ENCODE measurements at places on chromosomes 1 and 21. TPM values are rescaled to one million over a fixed set of nuclear protein-coding genes. Genes with fewer than 3 reads are reported as not detected.

Gene ZBTB8A
- total RNA-seq = 3.2 TPM

Gene CYP4A11
- not detected for total RNA-seq

Gene CELA3A
- not detected for total RNA-seq

Gene FMN2
- total RNA-seq = not detected

Gene CRNN
- total RNA-seq = not detected

Gene SH2D1B
- total RNA-seq = not detected

Gene THEM5
- total RNA-seq = not detected

Gene DBT
- 13.3 TPM for total RNA-seq

Gene MFAP2
- 20.5 TPM for total RNA-seq

Gene SLC44A3
- 16.9 TPM for total RNA-seq

Gene CACHD1
- 18.5 TPM for total RNA-seq

Gene WDR4
- 35.4 TPM for total RNA-seq

Gene ST6GALNAC3
- total RNA-seq = 16.0 TPM

Gene FCMR
- not detected for total RNA-seq

Gene S100A12
- not detected for total RNA-seq

Gene OR2G6
- total RNA-seq = not detected

Gene C1orf216
- 6.6 TPM for total RNA-seq

Gene LRRC38
- not detected for total RNA-seq

Gene TNFRSF9
- total RNA-seq = 0.91 TPM

Gene PROK1
- not detected for total RNA-seq

Gene OLFML3
- total RNA-seq = 36.5 TPM

Gene SEMA4A
- 0.52 TPM for total RNA-seq

Gene TNFSF4
- 1.3 TPM for total RNA-seq

Gene LCE3D
- total RNA-seq = not detected

Gene IGSF21
- not detected for total RNA-seq

Gene HRNR
- not detected for total RNA-seq

Gene KIAA0040
- 24.9 TPM for total RNA-seq

Gene HSF2BP
- 11.9 TPM for total RNA-seq

Gene KRTAP19-1
- not detected for total RNA-seq

Measured in Caco-2 (cell line).